ENCODE measurements at places on chromosomes 12 and 14.

GRCh38 chr14:99478128-99478527 lies 2.5 kb downstream of the SETD3 start:
- no peak for DNase-seq

DNA sequence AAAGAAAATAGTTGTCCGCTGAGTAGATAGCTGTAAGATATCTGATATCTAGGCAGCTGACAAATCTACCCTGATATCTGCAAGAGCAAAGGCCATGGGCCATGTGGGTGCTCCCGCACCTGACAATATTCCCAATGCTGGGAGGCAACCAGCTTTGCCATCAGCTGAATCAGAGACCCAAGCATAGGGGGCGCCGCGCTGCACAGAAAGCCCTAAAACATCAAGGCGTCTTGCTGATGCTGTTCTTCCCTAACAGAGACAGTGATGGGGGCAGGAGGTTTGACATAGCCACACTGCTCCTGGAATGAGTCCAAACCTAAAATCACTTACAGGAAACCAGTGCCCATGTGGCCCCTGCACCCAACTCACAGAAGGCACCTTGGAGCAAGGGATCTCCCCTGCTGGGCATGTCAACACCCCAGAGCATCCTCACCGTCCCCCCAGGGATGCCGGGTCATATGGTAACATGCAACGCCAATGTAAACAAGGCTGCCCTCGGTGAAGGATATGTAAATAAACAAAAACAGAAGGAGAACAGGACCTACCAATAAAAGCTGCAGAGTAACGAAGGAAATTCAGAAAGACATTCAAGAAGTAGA lies 199.5 kb downstream of the TMEM132D start:
- DNase-seq, result no peak

DNA sequence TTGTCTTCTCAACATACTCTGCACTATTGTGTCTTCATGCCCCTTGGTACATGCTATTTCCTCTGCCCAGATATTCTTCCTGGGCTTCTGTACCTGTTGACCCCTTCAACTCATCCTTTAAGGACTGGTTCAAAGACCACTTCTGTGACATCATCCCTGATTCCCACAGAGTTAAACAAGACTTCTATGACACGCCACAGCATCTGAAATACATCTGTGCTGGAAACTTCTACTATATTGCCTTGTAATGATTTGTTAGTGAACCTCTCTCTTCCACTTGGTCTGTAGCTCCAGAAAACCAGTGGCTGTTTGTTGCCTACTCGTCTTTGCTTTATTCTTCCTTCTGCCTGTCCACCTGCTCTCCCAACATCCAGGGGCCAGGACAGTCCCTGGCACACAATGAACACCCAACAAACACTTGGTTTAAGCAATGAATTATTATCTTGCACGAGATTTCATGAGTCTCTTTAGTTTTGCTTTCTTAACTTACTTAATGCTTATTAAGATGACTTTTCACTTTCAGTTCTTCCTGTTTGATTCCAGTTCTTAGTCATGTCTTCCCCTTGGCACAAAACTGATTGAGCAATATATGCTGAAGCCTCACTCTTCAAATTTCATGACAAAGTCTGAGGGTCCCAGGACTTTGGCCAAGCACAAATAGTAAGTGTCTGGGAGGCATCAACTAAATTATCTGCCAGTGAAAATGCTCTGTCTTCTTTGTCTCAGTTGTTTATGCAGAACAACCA lies 485.9 kb downstream of the APAF1 start:
- DNase-seq, result no peak

DNA sequence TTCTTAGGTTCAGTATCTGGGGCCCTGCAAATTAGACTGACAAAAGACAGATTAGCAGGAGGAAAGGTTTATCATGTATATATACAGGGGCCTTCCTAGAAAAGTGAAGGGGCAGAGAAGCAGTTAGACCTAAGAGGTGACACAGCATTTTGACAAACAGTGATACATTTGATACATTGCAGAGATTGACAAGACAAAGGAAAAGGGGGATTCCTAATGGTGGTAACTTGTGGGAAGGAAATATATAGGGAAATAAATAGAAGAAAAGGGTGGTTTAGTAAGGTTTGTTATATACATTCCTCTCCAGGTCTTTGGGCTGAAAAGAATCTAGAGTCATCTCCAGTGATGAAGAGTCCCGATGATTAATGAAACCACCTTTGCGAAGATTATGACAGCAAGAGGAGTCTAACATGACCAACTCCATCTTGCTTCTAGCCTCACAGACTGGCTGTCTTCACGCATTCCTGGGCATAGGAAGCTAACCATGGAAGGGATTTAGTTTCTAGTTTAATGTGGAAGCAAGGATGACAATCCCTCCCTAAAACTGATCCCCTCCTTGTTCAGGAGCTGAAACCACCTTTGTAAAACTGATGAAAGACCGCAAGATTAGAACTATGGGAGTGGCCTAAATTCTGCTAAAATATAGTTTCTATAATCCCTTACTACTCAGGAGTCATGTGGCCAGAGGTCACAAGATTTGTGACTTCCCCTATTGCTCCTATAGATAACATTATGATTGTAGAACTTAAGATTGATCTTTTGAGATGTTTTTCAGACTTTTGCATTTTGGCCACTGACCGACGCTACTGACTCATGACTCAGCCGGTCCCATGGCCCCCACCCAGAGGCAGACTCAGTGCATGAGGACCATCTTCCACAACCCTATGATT lies 31.1 kb upstream of the CPM start:
- no peak for DNase-seq

GRCh38 chr12:765840-766239 lies 13.5 kb downstream of the WNK1 start:
- DNase-seq, result no peak

DNA sequence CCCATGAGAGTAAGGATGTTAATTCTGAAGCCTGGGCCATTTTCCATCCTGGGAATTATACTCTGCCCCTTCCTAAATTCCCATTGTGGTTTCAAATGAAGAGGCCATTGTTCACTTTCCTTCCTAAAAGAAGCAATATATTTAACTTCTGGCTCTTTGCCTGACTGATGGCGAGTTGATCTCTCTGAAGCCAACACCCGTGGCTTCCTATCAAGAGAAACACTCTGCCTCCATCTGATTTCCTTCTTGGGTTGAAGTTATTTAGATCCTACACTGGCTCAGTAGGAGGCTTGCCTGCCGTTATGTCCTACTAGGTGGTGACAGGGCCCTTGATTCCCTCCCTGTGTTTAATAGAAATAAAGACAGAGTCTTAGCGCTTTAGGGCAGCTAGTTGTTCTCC lies 97.4 kb downstream of the PRKCH start:
- DNase-seq, result no peak

Data from hepatic stellate cell (primary cell).